ENCODE measurements at places on chromosomes 13 and 19.
A peak's percentile ranks its signal among the peaks of the same experiment; 100 is the strongest.

- DNase-seq, result no peak
Observed at GRCh38 chr13:44397766-44398223, 24.2 kb downstream of the SERP2 start.

- no peak for DNase-seq
Observed at GRCh38 chr13:110444226-110444653, 117.3 kb downstream of the RAB20 start.

DNA sequence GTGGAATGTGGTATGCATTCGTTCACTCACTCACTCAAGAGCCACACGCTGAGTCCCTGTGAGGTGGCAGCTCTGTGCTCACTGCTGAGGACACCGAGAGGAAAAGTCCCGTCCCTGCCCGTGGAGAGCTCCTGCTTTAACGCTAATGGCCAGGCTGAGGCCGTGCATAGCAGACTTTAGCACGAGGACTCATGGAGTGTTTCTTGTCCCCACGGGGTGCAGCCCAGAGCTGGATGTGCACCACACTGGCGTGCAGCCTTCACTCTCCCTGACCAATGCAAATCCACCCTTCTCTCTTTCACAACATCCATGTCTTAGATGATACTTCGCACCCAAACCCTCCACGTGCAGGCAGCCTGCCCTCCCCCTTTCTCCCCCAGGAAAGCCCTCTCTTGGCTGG is 159.6 kb upstream of the ZNF536 start:
- no peak for DNase-seq

GRCh38 chr13:25874064-25874737 is 177.6 kb downstream of the SHISA2 start:
- DNase-seq, result no peak

DNA sequence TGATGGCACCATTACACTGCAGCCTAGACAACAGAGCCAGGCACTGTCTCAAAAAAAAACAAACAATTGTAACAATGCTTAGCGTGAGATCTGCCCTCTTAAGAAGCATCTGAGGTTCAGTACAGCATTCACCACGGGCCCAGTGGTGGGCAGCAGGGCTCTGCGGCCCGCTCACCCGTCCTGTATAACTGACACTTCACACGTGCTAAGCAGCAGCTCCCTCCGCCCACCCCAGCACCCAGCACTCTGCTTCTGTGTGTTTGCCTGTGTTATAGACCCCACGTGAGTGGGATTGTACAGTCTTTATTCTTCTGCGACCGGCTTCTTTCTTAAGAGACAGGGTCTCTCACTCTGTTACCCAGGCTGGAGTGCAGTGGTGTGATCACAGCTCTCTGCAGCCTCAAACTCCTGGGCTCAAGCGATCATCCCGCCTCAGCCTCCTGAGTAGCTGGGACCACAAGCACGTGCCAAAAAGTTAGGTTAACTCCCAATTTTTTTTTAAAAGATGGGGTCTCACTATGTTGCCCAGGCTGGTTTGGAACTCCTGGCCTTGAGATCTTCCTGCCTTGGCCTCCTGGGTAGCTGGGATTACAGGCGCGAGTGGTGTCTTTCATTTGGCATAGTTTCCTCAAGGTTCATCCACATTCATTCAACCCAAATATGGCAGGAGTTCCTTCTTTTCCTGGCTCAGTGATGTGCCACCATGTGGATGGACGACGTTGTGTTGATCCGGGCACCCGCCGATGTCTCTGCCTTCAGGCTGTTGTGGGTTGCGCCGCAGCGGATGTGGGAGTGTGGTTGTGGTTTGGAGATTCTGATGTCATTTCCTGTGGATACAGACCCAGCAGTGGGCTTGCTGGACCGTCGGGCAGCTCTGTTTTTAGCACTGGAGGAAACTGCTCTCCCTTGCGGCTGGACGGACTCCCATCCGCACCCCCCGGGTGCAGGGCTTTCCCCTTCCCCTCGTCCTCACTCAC is 170.0 kb downstream of the KDM4B start:
- DNase-seq, result peak; percentile 65

- no peak for DNase-seq
Observed at GRCh38 chr13:33578786-33579185, 239.2 kb upstream of the RFC3 start.

GRCh38 chr19:1969176-1970002 is 28.4 kb downstream of the CSNK1G2 start:
- no peak for DNase-seq

DNA sequence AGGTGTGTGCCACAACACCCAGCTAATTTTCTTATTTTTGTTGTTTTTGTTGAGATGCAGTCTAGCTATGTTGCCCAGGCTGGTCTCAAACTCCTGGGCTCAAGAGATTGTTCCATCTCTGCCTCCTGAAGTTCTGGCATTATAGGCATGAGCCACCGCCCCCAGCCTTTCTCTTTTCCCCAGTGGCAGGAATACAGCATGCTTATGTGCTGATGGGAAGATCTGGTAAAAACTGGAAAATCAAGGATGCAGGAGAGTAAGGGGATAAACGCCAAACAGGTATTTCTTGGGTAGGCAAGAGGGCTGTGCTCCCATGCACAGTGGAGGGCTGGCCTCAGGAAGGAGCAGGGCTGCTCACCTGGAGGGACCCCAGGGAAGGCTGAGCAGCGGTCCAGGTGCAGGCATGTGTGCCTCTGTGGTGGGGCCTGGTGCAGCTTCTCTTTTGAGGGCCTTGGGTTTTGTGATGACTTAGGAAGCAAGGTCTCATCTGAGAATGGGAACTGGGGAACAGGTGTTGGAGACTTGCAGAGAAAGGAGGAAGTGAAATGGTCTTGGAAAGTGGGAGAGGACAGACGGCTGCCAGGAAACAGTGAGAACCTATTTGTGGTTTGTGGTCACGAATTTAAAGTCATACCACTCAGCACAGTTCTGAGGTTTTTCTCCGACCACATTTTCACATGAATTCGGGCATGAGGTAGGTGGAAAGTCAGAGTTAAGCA is 106.5 kb downstream of the TEX26 start:
- DNase-seq, result no peak

Measured in CD4-positive, alpha-beta T cell (primary cell).